ENCODE measurements at places on chromosomes 5 and 9.

- no peak for DNase-seq
Measured at GRCh38 chr5:68304421-68305052, 89.0 kb downstream of the PIK3R1 start.

GRCh38 chr5:91820874-91821273 is 437.8 kb upstream of the ARRDC3 start:
- DNase-seq = no peak

DNA sequence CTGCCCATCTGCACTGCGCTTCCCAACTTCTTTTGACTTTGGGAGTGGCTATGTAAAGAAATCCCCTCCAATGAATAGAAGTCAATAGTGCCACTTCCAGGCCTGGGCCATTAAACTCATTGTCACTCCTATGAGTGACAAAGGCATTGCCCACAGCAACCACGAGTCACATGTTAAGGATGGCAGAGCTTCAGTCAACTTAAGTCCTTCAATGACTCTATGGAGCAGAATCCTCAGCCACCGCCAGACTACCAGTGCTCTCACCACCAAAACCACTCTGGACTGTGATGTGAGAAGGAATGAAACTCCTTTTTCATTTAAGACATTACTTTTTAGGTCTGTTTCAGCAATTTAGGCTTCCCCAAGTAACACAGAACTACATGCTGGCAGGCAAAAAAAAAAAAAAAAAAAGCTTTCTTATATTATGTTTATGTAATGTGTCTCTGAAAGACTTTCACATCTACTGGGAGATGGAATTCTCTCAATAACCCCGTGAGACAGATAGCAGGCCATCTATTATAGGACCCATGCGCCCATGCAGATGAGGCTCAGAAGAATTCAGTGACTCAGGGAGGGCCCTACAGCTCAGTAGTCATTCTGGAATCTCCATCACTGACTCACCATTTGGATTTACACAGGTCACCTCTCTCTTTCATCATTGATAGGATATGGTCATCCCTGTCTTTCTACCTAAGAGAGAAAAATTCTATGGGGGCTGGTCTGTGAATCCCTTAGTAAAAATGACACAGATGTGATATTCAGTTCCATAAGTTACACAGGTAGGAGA is 180.5 kb downstream of the CEMIP2 start:
- no peak for DNase-seq

DNA sequence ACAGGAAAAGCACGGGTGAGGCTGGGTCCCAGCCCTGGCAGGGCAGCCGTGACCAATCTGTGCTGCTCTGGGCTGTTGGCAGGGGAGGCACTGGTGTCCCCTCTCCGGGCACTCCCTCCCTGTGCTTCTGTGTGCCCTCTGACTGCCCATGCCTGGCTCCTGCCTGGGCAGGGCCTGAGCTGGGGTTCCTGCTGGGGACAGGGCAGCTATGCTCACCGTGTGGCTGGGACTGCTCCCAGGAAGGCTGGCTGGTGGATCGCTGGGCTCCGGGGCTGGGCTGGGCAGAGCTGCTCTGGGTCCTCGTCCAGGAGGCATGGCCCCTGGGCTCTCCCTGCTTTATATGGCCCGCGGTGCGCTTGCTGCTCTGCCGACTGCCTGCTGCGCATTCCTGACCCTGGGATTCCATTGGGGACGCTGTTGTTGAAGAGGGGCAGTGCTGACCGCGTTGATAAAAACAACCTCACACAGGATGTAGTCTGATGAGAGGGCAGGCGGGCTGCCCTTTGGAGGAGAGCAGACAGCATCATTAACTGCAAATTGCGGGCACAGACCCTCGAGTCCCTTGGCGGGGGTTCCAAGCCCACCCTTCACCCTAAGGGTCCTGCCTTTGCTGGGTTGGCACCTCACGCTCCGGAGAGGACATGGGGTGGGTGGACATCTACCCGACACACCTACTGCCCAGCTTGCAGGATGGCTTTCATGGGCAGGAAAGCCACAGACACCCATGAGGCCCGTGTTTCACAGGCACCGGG is 955 bp downstream of the QRFP start:
- DNase-seq = no peak

- no peak for DNase-seq
Measured at GRCh38 chr5:76737846-76738245, 21.9 kb downstream of the F2R start.

DNA sequence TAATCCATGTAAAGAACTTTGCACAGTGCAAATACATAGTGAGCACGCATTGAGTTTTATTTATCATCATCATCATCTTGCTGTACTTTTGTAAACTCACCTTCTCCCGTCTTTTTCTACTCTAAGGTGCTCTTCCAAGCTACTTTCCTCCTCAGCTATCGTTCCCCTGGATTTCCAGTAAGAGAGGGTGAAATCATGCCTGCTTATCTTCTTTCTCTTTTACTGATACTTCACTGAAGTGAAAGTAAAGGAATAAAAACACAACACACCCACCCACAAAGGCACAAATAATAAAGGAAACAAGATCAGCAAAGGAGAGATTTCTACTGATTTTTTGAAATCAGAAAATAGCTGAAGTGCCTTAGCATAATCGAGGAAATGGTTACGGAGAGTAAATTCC is 509.9 kb downstream of the RAB3C start:
- no peak for DNase-seq

DNA sequence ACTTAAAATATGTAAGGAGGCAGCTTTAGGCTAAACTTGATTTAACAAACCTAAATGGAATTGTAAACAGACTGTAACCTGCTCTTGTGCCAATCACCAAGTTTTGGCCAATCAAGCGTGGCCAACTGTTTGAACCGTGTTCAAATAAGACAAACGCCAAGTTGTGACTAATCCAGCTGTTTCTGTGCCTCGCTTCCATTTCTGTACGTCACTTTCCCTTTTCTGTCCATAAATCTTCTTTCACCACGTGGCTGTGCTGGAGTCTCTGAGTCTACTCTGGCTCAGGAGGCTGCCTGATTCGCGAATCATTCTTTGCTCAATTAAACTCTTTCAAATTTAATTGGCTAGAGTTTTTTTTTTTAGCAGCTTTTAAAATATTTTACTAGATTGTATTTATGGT is 71.3 kb downstream of the LIX1 start:
- DNase-seq = no peak

DNA sequence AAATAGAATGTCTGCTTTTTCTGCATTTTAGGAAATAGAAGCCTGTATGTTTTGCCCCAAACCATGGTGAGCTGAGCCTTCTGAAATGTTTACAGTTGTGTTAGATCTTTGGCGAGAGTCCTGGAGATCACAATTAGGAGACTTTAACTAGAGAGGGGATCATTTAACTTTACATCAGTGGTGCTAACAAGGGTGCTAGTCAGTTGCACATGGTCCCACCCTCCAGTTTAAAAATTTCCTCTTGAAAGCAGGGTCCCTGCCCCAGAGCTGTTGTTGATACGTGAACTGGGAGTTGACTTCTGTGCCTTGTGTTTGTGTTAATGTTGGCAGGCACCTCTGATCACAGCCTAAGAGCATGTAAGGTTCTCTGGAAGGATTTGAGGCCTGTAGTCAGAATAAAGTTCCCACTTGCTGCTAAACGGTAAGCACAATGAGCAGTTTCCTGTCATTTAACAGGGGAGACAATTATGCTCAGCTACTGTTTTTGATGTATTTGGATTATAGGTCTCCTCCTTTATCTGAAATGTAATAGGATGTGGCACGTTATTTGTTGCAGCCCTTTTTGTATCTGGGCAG is 43.7 kb downstream of the RASGRF2 start:
- DNase-seq = no peak

- DNase-seq = no peak
Measured at GRCh38 chr5:40796487-40796889, 1.7 kb downstream of the PRKAA1 start.

GRCh38 chr5:33257807-33258429 is 182.8 kb upstream of the TARS1 start:
- DNase-seq = no peak

DNA sequence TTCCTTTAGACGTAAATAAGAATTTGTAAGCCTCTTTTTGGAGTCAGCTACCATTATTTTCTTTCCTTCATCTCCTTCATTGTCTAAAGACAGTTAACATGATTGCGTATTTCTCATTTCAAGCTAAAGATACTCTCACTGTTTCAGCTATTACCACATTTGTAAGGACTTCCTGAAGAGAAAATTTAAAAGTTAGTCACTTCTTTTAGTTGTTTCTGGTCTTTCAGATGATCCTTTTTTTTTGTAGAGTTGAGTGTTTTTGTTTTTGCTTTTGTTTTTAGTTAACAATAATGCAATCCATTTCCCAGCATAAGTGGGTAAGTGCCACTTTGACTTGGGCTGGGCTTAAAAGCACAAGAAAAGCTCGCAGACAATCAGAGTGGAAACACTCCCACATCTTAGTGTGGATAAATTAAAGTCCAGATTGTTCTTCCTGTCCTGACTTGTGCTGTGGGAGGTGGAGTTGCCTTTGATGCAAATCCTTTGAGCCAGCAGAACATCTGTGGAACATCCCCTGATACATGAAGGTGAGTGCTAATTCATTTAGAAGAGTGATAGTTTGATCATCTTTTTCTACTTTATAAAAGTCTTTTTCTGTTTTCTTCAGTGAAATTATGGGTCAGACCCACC is 2.0 kb downstream of the IL31RA start:
- DNase-seq = no peak

- no peak for DNase-seq
Measured at GRCh38 chr5:146697211-146697610, 181.2 kb upstream of the GPR151 start.

DNA sequence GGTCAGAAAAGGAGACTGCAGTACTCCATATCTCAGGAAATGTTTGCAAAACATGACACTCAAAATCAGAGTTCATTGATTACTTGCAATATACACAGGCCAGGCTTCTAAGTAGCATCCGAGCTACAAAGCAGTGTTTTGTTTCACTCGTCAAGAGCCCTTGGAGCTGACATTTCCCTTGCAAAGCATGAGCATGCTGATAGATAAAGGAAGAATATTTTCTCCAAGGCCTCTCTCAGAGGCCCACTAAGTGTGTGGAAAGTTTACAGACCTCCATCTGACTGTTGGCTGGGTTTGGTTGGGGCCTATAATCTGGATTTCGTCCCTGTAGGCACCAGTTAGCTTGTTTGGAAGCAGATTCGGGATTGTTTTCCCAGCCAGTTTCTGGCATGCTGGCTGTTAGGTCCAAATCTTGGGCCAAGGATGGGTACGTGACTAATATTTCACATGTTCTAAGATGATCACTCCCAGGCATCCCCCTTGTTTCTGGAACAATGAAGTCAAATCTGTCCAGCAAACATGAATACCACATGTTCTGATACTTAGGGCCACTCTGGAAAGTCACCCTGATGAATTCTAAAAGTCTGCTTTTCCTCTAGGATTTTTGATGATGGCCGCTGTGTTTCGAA is 161.3 kb downstream of the RFK start:
- DNase-seq = no peak

GRCh38 chr5:36875051-36875789 is 1.3 kb upstream of the NIPBL start:
- DNase-seq = no peak

- no peak for DNase-seq
Measured at GRCh38 chr5:75510836-75511434, 494 bp downstream of the CERT1 start.

GRCh38 chr9:19938990-19939733 is 150.3 kb upstream of the SLC24A2 start:
- no peak for DNase-seq

GRCh38 chr5:33153372-33153771 is 287.4 kb upstream of the TARS1 start:
- DNase-seq = no peak

DNA sequence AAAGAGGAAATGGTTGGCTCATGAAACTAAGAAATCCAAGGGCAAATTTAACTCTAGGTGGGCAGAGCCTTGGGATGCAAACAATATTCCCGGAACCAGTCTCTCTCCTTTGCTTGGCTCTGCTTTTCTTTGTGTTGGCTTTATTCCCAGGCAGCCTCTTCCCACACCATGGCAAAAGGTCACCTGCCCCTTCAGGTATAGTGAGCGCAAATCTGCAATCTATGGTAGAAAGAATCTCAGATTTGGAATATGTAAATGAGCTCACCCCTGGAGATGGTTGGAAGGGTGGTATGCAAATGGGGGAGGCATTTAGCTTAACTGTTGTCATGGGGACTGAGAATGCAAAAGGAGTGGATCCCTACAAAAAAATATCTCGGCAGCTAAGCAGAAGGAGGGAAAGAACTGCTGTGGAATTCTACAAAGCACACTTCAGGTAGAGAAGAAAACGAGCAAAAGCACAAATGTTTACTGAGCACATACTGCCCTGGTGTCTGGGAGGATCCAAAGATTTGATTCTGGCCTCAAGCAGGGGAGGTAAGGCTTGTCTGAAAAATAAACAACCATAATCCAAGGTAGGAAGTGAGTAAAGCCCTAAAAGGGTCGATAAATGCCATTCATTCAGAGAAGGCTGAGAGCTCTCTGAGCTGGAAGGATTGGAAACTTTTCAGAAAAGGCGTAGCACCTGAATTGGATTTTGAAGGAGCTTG is 139.7 kb downstream of the TLE1 start:
- no peak for DNase-seq

DNA sequence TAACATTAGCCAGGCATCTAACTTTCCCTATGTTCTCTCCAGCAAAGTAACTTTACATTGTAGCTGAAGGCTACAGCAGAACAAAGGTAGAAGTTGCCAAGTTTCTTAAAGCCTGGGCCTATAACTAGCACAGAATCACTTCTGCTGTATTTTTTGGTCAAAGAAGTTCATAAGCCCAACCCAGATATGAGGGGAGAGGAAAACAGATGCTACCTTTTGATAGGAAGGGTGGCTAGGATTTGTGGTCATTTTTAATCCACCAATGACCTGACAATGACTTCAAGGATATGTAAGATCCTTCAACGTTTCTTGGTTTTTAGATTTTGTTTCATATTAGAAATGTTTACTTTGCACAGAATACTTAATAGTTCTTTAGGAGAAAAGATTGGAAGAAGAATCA is 64.2 kb upstream of the RANBP3L start:
- no peak for DNase-seq

DNA sequence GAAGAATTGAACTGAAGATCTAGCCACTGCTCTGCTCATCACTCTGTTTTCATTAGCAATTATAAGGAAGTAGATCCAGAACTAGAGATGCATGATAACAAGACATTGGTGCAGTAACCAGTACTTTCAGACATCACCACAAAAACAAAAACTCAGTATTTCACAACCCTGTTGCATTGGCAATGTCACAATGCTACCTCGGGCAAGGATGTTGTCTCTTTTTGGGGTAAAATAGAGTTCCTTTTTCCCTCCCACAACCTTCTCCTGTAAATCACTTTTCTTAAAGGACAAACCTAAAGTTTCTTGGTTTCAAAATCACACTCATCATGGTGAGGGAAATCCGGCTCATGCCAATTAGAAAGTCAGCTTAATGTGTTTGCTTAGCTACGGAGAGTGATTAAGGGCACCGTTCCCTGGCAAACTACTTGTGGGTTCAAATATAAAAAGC is 420.1 kb upstream of the MEF2C start:
- no peak for DNase-seq

Measured in GM19239 (cell line).